SW480 (cell line): ENCODE measurements at places on chromosomes 6 and 20.

DNA sequence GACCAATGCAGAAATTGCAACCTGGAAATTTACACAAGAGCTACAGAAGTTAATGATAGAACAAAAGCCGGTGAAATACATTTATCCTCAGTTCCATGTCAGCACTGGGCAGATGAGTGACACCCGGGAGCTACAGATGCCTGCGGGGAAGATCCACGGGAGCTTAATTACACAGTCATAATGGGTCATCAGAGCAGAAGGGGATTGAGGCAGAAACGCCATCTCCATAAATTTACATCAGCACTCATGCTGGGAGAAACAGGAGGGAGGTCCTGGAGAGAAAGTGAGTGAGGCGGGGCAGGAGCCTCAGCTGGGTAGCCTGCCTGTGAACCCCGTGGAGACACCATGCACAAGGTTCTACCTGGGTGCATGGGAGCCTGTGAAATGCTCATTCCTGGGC is 37.6 kb upstream of the CST7 start:
- DNase-seq, result no peak

- no peak for DNase-seq
Measured at GRCh38 chr6:36069573-36069972, 42.0 kb downstream of the MAPK14 start.

GRCh38 chr20:33647603-33648395 is 14.3 kb upstream of the C20orf144 start:
- no peak for DNase-seq

DNA sequence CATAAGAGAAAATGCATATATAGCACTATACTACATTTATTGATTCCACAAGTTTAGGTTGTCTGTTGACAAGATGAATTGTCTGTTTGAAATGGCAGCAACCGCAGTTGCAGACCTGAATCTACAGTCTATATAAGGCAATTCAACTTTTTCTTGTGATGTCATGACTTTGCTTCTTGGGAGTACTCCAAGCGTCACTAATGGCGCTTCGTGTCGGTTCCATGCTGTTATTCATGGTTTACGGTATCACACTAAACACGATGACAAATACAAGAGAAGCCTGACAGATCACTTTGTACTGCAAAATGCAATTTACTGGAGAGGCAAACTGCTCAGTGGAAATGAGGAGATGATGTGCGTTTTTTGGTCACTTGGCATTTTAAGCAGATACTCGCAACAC is 280.3 kb upstream of the TCF21 start:
- DNase-seq, result no peak

GRCh38 chr6:73177221-73177944 is 47.9 kb downstream of the KHDC1L start:
- no peak for DNase-seq
